ENCODE measurements at places on chromosomes 11 and 22. TPM values are rescaled to one million over a fixed set of nuclear protein-coding genes. Genes with fewer than 3 reads are reported as not detected.
A peak's percentile ranks its signal among the peaks of the same experiment; 100 is the strongest.

KIRREL3 gene
- total RNA-seq: 1.9 TPM

- H3K27ac ChIP-seq: peak overlapping the region; percentile 71
- no peak for DNase-seq
- peaks cover 12% of the 10 kb centered on the region for H3K36me3 ChIP-seq
Measured at GRCh38 chr11:46380340-46381047, 975 bp upstream of the MDK start.

GRCh38 chr11:62103986-62104385 is 19.8 kb upstream of the INCENP start:
- H3K27me3 ChIP-seq: no peaks in the 10 kb centered on the region
- H3K36me3 ChIP-seq: no peaks in the 10 kb centered on the region
- no peak overlapping the region for H3K27ac ChIP-seq
- H3K4me3 ChIP-seq: no peak overlapping the region
- no peak for DNase-seq

KCNK7 gene
- total RNA-seq: not detected

EHD1 gene
- total RNA-seq: 57.4 TPM

GRCh38 chr22:46536537-46537224 is 739 bp downstream of the CELSR1 start:
- H3K4me1 ChIP-seq: peaks cover 31% of the 10 kb centered on the region
- H3K36me3 ChIP-seq: no peaks in the 10 kb centered on the region
- H3K27me3 ChIP-seq: no peaks in the 10 kb centered on the region
- no peak overlapping the region for H3K4me3 ChIP-seq
- no peak for DNase-seq
- H3K27ac ChIP-seq: no peak overlapping the region

GRCh38 chr11:92179017-92179670 is 45.5 kb upstream of the FAT3 start:
- peaks cover 8% of the 10 kb centered on the region for H3K4me1 ChIP-seq
- no peak for DNase-seq
- peaks cover 28% of the 10 kb centered on the region for H3K27me3 ChIP-seq
- no peaks in the 10 kb centered on the region for H3K36me3 ChIP-seq

DNA sequence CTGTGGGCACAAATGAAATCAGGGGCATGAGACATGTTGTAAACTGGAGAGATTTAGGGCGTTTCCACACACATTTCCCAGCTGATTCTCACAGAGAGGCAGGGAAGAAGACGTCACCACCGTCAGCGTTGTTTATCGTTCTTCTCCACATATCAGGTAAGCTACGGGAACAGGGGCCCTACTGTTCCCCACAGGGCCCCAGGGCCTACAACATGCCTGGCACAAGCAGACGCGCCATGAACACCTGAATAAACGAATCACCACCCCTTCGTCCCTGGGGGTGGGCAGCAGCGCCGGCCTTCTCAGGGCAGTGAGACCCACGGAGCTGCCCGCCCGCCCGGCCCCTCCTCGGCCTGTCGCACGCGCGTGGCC is 342 bp downstream of the EFCAB6 start:
- H3K36me3 ChIP-seq: peaks cover 2% of the 10 kb centered on the region
- H3K4me3 ChIP-seq: peak overlapping the region; percentile 91
- no peak for DNase-seq
- H3K4me1 ChIP-seq: peaks cover 19% of the 10 kb centered on the region
- H3K27ac ChIP-seq: peak overlapping the region; percentile 92
- peaks cover 9% of the 10 kb centered on the region for H3K27me3 ChIP-seq

DNA sequence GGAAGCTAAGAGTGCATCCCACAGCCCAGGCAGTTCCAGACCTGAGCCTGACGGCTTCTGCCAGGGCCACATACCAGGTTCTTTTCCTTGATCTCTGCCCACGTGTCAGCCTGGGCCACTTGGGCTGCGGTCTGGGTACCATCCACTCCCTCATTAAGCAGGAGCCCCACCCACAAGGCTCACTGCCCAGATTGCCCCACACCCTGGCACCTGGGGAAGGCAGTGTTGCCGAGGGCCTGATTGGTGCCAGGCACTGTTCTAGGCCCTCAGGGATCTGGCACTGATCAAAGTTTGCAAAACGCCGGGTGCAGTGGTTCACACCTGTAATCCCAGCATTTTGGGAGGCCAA is 15.4 kb downstream of the GGA1 start:
- no peak for DNase-seq
- H3K27me3 ChIP-seq: no peaks in the 10 kb centered on the region
- no peak overlapping the region for H3K4me3 ChIP-seq

DNA sequence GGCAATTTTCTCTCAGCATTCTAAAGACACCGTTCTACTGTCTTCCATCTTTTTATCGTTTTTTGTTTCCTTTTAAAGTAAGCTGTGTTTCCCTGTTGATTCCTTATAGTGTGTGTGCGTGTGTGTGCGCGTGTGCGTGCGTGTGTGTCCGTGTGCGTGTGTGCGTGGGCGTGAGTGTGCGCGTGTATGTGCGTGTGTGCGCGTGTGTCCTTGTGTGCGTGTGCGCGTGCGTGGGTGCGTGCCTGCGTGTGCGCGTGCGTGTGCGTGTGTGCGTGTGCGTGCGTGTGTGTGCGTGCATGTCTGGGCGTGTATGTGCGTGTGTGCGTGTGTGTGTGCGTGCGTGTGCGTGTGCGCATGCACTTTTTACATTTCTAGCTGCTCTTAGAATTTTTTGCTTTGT is 1033.7 kb downstream of the BRD1 start:
- peaks cover 3% of the 10 kb centered on the region for H3K4me1 ChIP-seq
- H3K27me3 ChIP-seq: no peaks in the 10 kb centered on the region
- H3K4me3 ChIP-seq: no peak overlapping the region
- H3K27ac ChIP-seq: no peak overlapping the region
- no peaks in the 10 kb centered on the region for H3K36me3 ChIP-seq

DBX1 gene
- not detected for total RNA-seq

- peaks cover 37% of the 10 kb centered on the region for H3K36me3 ChIP-seq
- no peak for DNase-seq
- H3K4me1 ChIP-seq: peaks cover 90% of the 10 kb centered on the region
- H3K27ac ChIP-seq: no peak overlapping the region
- H3K4me3 ChIP-seq: no peak overlapping the region
Measured at GRCh38 chr11:125174686-125175085, 10.1 kb downstream of the PKNOX2 start.

DNA sequence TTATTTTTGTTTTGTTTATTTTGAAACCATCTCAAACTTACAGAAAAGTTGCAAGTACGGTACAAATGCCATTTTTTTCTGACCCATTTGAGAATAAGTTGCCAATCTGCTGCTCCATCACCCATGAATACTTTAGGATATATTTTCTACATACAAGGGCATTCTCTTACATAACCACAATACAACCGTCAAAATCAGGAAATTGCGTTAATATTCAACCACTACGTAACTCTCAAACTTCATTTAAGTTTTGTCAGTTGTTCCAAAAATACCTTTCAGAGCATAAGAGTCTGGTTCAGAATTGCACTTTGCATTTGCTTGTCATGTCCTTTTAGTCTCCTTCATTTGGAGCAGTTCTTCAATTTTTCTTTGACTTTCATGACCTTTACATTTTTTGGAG is 194.3 kb upstream of the BDNF start:
- peaks cover 6% of the 10 kb centered on the region for H3K27me3 ChIP-seq
- H3K36me3 ChIP-seq: no peaks in the 10 kb centered on the region
- peaks cover 6% of the 10 kb centered on the region for H3K4me1 ChIP-seq
- H3K4me3 ChIP-seq: no peak overlapping the region
- no peak for DNase-seq
- no peak overlapping the region for H3K27ac ChIP-seq

GRCh38 chr22:48872271-48873190 is 955.1 kb downstream of the BRD1 start:
- H3K27ac ChIP-seq: no peak overlapping the region
- peak; percentile 75 for DNase-seq
- H3K36me3 ChIP-seq: no peaks in the 10 kb centered on the region
- H3K27me3 ChIP-seq: peaks cover 8% of the 10 kb centered on the region
- no peak overlapping the region for H3K4me3 ChIP-seq

MYRF gene
- 0.47 TPM for total RNA-seq

- DNase-seq: no peak
- H3K4me1 ChIP-seq: no peaks in the 10 kb centered on the region
- no peak overlapping the region for H3K27ac ChIP-seq
- no peaks in the 10 kb centered on the region for H3K27me3 ChIP-seq
Measured at GRCh38 chr11:104876324-104876723, 21.9 kb downstream of the CASP12 start.

DNA sequence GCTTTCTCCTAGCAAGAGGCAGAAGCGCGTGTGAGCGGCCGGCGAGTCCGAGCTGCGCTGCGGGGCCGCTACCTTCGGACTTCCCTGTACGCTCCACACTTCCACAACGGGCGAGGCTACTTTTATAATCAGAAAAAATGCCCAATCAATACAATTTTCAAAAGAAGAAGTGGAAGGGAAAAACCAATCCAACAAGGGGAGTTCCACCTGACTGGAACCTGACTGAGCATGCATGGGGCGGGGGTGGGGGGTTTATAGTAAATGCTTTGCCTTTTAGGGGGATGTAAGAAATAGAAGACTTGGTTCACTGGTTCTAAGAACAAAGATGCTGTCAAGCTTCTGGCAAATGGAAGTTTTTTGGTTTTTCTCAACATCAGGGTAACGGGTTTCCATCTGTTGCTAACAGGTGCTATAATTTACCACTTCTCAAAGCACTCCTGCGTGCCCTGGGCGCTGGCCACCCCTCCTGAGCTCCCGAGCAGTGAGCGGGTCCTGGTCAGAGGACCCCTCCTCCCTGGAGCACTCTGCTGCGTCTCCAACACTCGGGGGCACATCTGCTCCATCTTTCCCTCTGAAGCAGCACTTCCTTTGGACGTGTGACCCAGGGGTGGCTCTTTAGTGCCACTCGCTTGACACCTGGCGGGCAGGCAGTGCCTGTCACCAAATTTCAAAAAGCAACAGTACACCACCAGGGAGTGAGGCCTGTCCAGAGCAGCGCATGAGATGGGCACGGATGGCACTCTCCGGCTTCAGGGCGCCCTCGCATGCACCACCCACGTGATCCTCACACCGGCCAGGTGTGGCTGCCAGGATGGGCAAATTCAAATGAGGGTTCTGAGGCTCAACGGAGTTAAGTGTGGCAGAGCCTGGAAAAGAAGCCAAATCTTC is 21.6 kb upstream of the BID start:
- no peak for DNase-seq
- no peak overlapping the region for H3K27ac ChIP-seq
- H3K27me3 ChIP-seq: no peaks in the 10 kb centered on the region
- H3K4me1 ChIP-seq: peaks cover 1% of the 10 kb centered on the region

ALX4 gene
- not detected for total RNA-seq

GRCh38 chr11:118048472-118049370 is 28.2 kb upstream of the TMPRSS4 start:
- H3K27me3 ChIP-seq: peaks cover 21% of the 10 kb centered on the region
- no peaks in the 10 kb centered on the region for H3K4me1 ChIP-seq
- no peak overlapping the region for H3K4me3 ChIP-seq
- no peak overlapping the region for H3K27ac ChIP-seq
- peak; percentile 76 for DNase-seq

TEX54 gene
- total RNA-seq: not detected

DNA sequence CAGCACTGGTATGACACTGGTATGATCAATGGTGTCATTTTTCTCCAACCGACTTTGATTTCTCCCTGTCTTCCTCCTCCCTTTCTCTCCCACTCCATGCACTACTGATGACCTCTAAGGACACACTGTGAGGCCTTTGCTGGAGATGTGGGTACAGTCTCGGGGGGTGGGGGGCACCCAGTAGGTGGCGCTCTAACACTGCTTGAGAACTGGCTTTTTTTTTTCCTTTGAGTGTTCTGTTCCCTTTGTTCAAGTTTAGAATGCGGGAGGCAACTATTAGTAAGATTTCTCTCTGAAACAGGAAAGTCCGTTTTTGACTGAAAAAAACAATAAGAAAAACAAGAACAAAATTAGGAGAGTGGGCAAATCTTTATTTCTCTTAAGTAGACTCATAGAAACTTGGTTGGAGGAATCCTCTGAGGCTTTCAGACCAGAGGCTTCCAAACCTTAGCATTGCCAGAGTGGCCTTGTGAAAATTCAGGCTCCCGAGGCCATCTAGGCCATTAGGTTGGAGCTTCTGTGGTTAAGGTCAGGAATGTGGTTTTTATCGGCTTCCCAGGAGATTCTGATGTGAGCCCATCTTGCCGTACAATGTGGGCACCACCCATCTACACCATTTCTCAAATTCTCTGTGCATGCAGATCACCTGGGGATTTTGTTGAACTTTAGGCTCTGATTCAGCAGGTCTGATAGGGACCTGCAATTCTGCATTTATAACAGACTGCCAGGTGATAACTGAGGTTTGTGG is 43.2 kb downstream of the PANX1 start:
- no peaks in the 10 kb centered on the region for H3K27me3 ChIP-seq
- DNase-seq: no peak
- H3K27ac ChIP-seq: no peak overlapping the region
- H3K36me3 ChIP-seq: peaks cover 8% of the 10 kb centered on the region

E2F8 gene
- 1.7 TPM for total RNA-seq

DNA sequence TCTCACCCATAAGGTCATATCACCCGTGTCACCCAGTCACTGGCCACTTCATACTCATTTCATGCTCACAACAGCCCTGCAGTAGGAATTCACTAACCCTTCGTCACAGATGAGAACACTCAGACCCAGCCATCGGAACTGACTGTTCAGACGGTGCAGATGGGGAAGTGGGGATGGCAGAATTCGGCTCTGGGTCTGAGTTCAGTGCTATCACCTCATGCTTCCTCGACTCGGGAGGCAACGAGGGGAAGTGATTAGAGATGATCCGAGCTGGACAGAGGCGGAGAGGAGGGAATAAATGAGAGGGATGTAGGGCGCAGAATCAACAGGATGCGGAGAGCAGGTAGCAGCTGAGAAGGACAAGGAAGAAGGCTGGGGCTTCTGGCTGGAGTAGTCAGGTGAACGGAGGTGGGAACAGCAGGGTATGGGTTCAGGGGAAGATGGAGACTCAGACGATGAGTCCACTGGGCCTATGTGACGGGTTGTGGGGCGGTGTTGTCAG is 4.7 kb downstream of the B3GNT6 start:
- peaks cover 10% of the 10 kb centered on the region for H3K4me1 ChIP-seq
- H3K27ac ChIP-seq: no peak overlapping the region
- DNase-seq: no peak
- H3K4me3 ChIP-seq: peak overlapping the region; percentile 12
- no peaks in the 10 kb centered on the region for H3K36me3 ChIP-seq

DNA sequence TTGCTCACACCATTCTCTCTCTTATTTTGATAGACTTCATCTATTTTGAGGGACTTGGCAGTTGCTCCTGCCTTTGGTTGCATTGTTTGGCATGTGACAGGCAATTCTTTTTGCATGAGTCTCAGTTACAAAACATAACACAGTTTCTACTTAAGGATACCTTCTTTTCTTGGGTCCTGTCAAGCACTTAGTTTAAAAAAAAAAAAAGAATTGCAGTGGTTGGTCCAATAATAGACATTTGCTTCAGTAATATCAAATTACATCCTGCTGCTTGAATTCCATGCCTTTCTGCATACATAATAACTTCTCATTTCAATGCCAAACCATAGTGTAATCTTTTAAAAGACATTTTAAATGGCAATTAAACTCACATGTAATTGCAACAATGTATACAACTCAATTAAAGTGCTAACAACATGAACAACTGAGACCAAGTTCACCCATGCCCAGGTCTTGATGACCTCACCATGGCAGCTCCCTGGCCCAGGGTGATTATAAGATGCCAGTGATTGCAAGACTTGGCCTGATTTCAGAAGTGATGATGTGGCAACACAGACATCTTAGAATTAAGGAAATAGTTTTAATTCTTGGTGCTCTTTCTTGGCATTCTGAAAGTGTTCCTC is 32.2 kb upstream of the PLET1 start:
- DNase-seq: no peak
- H3K4me1 ChIP-seq: peaks cover 56% of the 10 kb centered on the region
- H3K27me3 ChIP-seq: no peaks in the 10 kb centered on the region
- peak overlapping the region; percentile 94 for H3K27ac ChIP-seq
